ENCODE measurements at places on chromosomes 7 and 10.

GRCh38 chr10:131337741-131338140 is 26.2 kb upstream of the TCERG1L start:
- DNase-seq = no peak

GRCh38 chr7:30147223-30147622 is 12.4 kb downstream of the MTURN start:
- DNase-seq = no peak

DNA sequence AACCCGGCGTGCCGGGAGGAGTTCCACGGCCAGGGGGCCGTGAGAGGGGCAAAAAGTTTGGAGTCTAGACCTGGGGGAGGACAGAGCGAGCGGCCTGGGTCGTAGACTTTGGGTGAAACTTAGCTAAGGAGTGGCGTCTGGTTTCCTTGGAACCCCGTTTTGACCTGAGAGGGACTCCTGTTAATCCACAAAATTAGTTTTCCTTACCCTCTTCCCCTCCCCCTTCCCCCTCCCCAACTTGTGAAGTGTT is 574 bp downstream of the MARCHF5 start:
- no peak for DNase-seq

- DNase-seq = no peak
Observed at GRCh38 chr7:113813471-113813870, 105.3 kb downstream of the PPP1R3A start.

- no peak for DNase-seq
Observed at GRCh38 chr7:14999331-14999730, 96.8 kb upstream of the DGKB start.

DNA sequence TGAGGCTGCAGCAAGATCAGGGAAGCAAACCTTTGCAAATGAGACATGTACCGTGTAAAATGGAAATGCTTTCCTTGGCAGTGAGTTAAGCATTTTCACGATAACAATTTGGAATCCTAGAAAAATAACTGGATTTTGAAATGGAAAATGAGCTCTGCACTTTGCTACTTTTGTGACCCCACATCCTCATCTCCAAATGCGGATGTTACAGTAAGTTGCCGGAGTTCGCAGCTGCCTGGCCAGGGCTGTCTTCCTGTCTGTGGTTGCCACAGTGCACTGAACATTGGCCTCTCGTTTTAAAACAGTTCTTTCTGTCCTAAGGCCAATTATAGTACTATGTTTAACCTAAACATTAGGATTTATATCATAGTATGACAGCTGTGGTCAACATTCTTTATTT is 136.2 kb upstream of the FZD8 start:
- no peak for DNase-seq

DNA sequence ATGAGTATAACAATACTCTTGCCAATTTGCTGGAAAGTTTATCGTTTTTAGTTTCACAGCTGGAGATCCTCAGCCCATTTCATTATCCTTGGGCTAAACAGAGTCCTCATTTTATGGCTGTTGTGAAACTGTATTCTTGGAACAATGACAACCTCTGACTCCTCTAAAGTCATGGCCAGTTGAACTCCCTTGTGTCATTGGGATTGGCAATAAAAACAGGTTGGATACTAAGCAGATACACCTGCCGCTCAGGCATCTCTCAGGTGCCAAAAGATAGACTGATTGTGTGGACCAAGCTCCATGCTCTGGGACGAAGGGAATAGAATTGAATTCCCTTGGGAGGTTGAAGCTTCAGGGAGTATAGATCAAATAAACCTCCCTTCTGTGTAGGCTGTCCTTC is 182.2 kb downstream of the WDR11 start:
- DNase-seq = no peak

- DNase-seq = no peak
Observed at GRCh38 chr7:32519763-32520162, 24.5 kb downstream of the AVL9 start.

DNA sequence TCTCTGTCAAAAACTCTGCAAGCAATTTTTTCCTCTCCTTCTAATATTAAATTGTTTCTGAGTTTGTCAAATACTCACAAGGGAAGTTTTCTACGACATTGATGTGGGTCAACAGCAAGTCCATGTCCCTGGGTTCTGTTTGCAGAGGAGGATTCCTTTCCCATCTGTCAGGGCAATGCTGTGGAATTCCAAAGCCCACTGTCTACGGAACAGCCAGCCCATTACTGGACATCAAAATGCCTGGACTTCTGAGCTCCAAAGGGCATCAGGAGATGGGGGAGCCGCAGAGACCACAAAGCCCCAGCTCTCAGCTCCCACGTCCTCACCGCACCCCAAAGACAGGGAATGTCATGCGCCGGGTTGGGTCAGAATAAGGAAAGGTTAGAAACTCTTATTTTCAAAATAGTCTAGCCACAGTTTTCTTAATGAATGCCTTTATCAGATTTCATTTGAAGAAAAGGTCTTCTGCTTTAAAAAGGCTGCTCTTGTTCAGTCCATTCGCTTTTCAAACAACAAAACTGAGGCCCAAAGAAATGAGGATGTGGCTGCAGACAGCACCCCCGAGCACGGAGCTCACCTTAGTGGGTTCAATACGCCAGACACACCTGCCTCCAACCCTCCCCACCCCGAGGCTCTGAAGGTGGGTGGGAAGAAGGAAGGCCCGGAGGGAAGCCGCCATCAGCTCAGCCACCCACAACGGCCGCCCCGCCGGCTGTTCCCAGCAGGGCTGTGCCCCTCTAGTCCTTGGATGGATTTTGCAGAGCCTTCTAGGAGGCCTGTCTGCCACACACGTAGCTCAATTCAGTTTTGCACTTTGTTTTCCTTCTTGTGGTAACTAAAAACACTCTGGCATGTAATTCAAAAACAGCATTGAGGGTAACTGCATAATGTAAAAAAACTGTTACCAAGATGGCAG is 44.7 kb downstream of the PTPRN2 start:
- no peak for DNase-seq

DNA sequence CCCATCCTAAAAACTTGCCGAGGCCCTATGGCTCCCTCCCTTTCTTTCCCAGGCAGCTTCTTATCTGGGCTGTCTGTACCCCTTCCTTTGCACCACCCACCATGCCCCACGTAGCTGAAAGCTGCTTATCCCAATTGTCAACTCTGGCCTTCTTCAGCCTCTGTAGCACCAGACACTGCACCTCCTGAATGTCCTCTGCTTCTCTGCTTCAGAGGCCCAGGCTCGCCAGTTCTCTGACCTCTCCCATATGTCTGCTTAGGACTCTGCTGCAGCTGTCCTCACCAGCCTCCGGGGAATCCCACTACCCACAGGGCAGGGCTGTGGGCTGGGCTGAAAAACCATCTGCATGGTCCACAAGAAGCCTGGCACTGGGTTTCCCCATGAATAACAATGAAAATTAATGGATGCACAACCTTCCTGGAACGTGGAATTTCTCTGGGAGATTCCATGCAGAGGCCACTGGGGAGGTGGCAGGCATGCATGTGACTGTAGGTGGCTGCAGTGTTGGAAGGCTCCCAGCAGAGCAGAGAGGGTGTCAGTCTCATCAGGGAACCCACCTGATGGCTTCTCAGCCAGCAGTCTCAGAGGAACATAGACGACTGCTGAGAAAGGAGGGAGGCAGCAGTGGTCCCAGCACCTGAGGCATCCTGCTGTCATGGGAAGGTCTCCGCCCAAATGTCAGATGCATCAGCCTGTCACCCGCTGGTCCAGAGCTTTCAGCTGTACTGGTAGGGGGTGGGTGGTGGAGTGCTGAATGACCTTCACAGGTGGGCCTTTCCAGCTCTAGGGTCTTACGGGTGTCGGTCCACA is 16.8 kb upstream of the SH2D4B start:
- no peak for DNase-seq

DNA sequence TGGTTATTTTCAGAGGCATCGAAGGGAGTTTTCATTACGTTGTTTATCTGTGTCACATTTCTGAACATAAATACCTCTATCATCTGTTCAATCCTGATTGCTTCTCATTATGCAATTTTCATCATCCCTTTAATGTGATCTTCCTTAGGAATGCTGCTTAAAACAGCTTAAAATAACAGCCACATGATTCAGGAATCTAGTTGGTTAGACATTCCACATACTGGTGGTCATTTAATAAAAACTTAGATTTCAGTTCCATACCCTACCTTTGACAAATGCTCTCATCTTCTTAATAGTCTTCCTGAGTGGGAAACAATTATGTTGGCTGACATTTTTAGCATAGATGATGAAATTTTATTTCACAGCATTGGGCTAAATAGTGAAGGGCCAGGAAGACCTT is 191.3 kb upstream of the CDCA7L start:
- peak; percentile 54 for DNase-seq

DNA sequence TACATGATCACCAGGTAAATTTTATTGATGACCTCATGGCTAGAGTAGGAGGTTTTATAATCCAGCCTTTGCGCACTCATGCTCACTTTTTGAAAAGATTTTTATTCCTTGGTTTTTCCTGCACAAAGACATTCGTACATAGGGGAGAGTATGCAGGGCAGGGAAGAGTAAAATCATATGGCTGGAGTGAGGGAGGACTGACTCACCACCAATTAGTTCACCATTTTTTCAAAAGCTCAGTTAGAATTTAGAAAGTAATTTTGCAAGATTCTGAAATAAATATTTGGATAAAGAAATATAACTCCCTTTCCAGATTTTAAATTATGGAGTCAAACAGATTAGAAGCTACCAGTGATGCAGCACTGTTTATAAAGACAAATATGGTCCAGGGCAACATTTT is 111.9 kb downstream of the SEMA3D start:
- DNase-seq = no peak

GRCh38 chr7:74511345-74511744 is 57.6 kb downstream of the GTF2IRD1 start:
- no peak for DNase-seq

GRCh38 chr7:16078076-16078952 is 343.0 kb downstream of the CRPPA start:
- DNase-seq = peak; percentile 80

- DNase-seq = no peak
Observed at GRCh38 chr7:136687693-136688322, 180.6 kb upstream of the CHRM2 start.

DNA sequence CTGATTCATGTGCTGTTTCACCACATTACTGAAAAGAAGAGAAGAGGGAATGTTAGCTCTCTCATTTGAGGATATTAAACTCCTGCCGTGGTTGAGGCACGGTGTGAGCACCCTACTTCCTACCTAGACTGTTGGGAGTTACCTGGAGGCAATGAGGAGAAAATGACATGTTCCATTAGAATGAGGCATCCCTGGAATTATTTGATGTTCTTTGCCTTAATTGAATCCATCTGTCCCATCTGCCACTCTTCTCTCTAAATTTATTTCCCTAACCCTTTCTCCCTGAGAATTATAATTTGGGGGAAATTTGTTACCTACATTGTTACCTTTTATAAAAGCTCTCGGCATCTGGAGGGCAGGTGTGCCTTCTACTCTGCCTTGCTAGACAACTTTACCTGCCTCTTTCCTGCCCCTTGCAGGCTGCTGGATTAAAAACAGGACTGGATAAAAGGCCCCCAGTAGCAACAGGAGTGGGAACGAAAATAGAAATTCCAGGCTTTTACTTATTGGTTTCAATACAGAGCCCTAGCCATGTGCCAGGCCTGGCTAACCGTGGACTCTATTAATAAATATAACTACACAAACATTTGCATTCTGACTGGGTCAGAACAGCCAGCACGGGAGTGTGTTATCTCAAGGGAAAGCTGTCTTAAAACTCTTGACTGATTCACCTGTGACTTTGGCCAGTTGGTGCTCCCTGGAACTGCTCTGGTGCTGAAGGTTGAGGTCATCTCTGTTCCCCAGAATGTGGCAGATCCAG is 4.4 kb upstream of the ATXN7L1 start:
- DNase-seq = no peak

GRCh38 chr10:72072639-72073038 is 15.7 kb downstream of the SPOCK2 start:
- DNase-seq = no peak

DNA sequence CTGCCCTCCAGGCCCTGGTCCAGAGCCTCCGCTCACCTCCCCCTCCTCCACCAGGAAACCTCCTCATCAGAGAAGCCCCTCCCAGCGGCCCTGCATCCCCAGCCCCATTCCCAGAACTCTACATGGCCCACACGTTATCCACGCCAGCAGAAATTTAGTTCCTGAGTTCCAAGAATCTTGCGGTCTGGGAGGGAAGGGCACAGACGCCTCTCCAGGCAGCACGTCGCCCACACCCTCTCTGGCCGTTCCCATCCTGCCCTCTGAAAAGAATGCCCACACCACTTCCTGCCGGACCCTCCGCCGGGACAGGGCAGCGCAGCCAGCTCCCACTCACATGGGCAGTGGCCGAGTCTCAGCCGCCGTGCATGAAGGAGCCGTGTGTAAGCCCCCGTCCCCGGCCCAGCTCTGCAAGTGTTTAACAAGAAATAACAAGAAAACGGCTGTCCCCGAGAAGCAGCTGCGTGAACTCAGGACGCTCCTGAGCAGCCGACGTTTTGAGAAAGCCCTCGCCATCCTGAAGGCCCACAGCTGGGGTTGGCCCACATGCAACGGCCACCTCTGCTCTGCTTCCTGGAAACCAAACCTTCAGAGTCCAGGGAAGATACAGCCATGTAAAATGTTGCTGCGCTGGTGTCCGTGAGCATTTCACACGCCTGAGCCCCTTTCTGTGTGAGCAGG is 17.4 kb downstream of the ADGRA1 start:
- no peak for DNase-seq

DNA sequence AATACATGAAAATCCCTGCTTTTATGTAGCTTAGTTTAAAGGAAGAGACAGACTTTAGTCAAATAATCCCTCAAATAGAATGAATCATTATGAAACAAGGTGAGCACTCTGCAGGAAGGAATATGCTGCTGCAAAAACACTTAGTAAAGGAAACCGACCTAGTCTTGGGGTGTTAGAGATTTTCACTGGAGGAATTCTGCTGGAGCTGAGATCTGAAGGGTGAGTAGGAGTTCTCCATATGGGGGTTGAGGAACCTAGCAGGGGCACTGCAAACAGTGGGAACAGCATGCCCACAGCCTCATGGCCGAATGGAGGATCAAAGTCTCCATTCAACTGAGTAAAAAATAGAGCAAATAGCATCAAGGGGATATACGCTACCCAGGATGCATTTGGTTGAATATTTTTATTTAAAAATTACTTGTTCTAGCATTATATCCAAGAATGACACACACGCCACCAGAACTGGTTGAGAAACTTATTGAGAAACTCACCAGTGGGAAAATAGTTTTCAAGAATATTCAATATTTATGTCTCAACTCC is 3.5 kb downstream of the ITIH2 start:
- DNase-seq = no peak

DNA sequence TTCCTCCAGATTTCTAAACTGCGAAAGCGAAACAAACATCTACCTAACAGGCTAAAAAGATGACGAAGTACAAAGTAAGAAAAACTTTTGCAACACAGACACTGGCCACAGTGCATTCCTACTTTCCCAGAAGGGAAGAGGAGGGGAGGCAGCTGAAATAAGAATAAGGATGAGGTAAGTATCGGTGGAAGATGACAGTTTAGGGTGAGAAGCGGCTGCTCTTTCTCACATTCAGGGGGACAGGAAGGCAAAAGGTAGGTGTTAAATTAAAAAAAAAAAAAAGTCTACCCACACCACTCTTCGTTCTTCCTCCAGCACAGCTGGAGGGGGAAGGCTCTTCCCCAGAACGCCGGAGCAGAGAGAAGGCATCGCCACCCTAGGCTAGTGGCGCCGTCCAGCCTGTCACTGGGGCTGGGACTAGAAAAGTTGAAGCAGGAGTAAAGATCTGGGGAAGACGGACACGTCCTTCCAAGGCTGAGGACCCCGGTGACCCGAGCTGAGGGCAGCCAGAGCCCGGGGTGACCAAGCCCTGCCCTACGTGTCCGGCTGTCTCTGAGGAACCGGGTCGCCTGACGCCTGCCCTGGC is 846 bp downstream of the DNAJC1 start:
- DNase-seq = peak; percentile 27

Measured in foreskin fibroblast (primary cell).